ENCODE measurements at places on chromosomes 1 and 21.

DNA sequence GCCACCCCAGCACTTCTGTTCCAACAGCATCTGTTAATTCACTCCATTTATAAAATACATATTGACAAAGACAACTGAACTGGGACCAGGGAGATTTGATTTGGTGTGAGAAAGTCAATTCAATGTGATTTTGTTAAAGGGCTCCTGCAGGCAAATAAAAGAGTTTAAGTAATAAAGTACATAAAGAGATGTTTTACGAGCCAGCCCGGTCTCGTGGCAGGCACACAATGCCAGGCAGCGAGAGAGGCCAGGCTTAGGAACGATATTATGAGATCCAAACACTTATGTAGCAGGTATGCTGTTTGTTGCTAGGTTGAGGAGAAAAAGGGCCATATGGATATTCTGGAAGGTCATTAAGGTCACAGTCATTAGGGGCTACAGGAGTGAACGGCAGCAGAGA is 227.1 kb downstream of the KCTD3 start:
- DNase-seq: no peak

DNA sequence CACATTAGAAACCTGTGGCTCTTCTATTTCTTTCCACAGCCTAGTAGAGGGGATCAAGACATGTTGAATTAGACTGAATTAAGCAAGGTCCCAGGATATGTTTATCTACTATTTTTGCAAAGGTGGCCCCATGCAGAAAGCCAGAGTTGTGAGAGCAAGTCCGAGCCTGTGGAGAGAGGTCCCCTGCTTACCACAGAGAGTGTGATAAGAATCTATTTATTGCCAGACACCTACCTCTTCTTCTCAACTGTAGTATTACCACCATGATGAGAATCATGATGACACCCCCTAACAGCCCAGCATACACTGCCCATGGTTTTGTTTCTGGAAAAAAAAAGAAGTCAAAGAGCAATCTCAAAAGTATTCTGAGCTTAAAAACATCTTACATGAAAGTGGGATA is 23.0 kb downstream of the SLAMF1 start:
- DNase-seq: no peak

- no peak for DNase-seq
Observed at GRCh38 chr1:156797212-156797871, 19.3 kb downstream of the SH2D2A start.

DNA sequence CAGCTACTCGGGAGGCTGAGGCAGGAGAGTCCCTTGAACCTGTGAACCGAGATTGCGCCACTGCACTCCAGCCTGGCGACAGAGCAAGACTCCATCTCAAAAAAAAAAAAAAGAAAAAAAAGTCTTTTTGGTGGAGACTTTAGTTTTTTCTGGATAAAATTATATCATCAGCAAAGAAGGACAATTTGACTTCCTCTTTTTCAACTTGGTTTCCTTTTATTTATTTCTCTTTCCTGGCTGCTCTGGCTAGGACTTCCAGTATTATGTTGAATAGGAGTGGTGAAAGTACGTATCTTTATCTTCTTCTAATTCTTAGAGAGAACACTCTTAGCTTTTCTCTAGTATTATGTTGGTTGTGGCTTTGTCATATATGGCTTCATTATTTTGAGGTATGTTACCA is 130.8 kb downstream of the PCBP3 start:
- DNase-seq: no peak

DNA sequence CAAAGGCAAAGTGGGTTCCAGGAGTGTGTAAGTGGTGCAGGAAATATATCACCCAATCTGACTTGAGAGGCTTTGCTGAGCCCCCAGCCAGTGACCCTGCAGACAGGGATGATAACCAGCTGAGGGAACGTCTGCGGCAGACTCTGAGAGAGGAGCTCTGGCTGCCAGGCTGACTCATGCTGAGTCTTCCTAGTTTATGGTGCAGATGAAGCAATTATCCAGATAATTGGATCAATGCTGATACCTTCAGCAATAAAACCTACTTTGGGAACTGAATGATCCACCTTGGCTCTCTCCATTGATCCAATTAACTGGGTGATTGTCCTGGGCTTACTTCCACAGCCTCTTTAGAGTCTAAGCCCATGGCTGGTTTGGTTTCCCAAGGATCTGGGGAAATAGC is 7.3 kb downstream of the C8B start:
- DNase-seq: no peak

Measured in activated T-helper 1 cell treated with anti-CD3 and anti-CD28 coated beads, Interleukin-2, amount 50 U/mL, for 16 hours (primary cell).